Esophagus (tissue), 2 donors: ENCODE measurements at places on chromosomes 2 and 18. TPM values are rescaled to one million over a fixed set of nuclear protein-coding genes. Genes with fewer than 3 reads are reported as not detected.

Gene BBS5
- 2.3 TPM for polyA plus RNA-seq

Gene CROCC2
- polyA plus RNA-seq: 0.12 TPM

Gene SLC16A14
- polyA plus RNA-seq: 2.0 TPM

Gene CRYGC
- not detected for polyA plus RNA-seq

Gene INHA
- polyA plus RNA-seq: 0.24 TPM

Gene LBX2
- polyA plus RNA-seq: 0.12 TPM

Gene DAPL1
- polyA plus RNA-seq: 426 TPM

Gene DSC2
- polyA plus RNA-seq: 123 TPM

Gene CD28
- polyA plus RNA-seq: 0.10 TPM
